ENCODE measurements at places on chromosomes 5 and 9.

- DNase-seq: no peak
Observed at GRCh38 chr9:93264338-93265125, 80.6 kb downstream of the WNK2 start.

DNA sequence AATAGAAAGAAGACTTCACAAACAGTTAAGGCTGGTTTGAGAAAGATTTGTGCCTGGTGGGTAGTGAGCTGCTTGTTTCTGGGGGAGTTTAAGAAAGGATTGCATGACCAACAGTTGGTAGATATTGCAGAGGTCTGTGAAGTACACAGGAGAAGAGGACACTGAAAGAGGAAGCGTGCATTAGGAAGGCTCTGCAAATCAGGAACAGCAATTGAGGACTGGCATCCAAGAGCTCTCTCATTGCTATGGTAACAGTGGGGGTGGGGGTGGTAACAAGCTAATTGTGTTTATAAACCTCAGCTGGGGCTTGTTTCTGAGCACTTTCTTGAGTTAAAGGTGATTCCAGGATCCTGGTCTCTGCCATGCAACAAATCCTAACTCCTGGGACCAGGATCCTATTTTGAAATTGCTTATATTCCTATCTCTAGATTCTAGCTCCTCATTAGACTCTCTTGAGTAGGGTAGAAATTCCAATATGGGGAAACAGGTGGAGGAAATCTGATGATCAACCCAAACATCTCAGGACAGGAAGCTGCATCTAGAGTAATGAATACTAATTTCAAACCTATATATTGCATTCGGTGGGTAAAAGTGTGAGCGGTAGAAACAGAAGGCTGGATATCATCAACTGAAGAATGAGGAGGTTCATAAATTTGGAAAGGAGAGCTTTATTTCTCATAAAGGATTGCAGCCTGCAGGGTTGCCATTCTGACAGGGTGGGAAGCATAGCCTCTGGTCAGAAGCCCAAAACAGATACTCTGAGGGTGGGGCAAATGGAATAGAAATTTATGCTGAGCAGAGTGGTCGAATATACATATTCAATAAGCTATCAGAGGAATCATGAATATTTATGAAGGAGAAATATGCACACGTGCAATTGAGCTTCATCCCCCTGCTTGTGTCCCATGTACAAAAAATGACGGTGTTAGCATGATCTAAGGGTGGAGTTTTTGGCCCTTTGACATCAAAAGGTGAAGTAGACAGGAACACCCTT is 79.4 kb downstream of the PTTG1 start:
- DNase-seq: no peak

DNA sequence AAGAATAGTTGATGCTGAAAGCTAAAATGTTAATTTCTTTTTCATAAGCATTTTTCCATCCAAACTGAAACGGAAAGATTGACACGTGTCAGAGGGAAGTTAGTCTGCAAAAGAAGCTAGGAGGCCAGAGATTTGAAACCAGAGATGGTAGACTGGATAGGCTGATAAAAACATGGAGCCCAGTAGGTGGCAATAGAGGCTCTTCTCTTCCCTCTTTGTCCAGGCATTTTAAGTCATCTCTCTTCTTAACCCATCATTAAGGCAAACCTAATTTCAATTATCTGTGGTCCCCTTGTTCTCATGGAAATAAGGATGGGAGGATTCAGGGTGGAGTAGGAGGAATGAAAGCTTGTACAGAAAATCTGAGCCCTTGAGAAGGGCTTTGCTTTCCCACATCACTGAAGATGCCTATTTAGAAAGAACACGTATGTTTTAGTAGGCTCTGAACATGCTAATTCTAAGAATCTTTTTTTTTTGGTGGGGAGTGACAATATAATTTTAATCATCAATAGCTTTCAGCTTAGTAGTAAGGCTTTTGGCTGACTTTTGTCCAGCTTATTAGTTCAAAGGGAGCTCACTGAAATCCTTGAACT is 66.6 kb downstream of the ZNF474 start:
- peak; percentile 46 for DNase-seq

- DNase-seq: no peak
Observed at GRCh38 chr5:168316139-168316578, 24.7 kb downstream of the WWC1 start.

- no peak for DNase-seq
Observed at GRCh38 chr5:120808606-120809005, 344.5 kb downstream of the PRR16 start.

- DNase-seq: no peak
Observed at GRCh38 chr5:38871058-38871605, 25.3 kb downstream of the OSMR start.

DNA sequence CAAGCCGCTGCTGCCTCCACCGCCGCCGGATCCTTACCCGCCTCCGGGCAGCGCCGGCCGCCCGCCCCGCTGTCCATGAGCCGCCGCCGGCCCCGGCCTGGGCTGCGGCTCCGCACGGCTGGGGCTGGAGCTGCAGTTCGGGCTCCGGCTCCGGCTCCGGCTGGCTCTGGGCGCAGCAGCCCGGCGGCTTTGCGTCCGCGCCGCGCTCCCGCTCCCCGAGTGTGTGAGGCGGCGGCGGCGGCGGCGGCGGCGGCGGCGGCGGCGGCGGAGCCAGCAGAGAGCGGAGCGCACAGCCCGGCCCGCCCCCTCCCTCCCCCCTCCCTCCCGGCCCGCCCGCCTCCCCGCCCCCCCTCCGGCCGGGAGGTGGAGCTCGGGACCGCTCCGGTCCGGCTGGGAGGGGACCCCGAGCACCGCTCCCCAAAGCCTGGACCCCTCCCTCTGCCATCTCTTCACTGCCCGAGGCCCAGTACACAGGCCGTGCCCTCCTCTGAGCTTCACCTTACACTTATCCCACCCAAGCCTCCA is at the start of gene PCDH1:
PCDH1 (minus strand) TSS at position 225 of the 525 bp plus-strand sequence; CDS start at position 77, 148 bp downstream.
- DNase-seq: no peak

- no peak for DNase-seq
Observed at GRCh38 chr5:56637321-56637920, 177.9 kb upstream of the MAP3K1 start.

- no peak for DNase-seq
Observed at GRCh38 chr9:107931071-107931715, 441.6 kb upstream of the KLF4 start.

DNA sequence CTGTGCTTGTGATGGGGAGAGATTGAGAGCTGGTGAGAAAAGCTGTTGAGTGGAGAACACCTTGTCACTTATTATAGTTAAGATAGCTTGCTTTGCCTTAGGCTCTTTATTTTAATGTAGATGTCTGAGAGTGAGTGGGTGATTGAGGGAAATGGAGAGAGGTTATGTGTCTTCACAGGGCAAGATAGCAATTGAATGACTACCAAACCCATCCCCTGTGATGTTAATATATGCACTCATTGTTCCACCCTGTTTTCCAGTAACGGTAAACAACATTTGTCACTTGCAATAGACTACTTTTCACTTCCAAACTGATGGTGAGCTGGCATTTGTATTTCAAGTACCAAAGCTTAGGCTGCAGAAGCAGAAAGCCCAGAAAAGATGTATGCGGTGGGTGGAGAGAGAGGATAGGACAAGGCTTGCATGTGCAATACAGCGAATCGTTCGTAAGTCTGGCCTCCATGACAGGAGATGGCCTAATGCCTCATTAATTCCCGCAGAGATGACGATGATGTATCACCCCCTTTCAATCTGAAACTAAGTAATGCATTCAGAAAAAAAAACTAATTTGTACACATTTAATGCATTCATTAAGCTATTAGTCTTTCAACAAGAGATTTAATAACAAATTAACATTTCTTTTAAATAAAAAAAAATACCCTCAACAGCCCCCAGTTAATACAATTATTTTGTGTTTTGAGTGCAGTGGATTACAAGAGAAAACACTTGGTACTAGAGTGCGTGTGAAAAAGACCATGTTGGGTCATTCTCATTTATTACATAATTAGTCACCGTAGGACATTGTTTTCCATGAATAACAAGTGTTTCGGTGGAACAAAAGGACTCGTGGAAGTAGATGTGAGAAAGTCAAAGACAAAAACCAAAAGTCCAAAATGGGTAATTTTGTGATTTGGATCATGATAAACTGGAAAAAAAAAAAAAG is 699.0 kb downstream of the BRINP1 start:
- DNase-seq: no peak

- DNase-seq: no peak
Observed at GRCh38 chr9:35609820-35610163, 4.7 kb downstream of the TESK1 start.

GRCh38 chr5:113249206-113249605 is 185.6 kb downstream of the TSSK1B start:
- DNase-seq: no peak

DNA sequence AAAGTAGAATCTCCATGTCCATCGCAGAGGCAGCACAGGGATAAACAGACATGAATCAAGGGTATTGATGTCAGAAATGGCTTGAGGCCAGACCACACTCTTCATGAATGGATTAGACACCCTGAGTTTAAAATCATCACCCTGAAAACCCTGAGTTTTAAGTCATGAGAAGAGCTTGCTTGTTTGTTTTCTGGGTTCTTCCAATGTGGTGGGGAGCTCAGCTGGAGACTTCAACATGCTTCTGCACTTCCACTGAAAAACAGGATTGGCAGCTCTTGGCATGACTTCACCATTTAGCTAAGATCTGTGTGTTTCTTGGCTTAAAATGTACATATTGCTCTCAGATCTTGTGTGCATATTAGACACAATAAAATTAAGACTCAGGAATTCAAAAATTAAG is 9.8 kb downstream of the GCNT4 start:
- no peak for DNase-seq

GRCh38 chr5:69492923-69493395 is 369 bp downstream of the OCLN start:
- peak; percentile 45 for DNase-seq

- DNase-seq: no peak
Observed at GRCh38 chr9:123119566-123119965, 86.1 kb downstream of the GPR21 start.

All from neuronal stem cell (in vitro differentiated cells).